A172 (cell line): ENCODE measurements at places on chromosomes 12 and 14.
A peak's percentile ranks its signal among the peaks of the same experiment; 100 is the strongest.

GRCh38 chr14:54737132-54737711 is 165.4 kb downstream of the GCH1 start:
- peak; percentile 27 for DNase-seq

- no peak for DNase-seq
Measured at GRCh38 chr12:9256758-9257405, 48.7 kb upstream of the PZP start.

GRCh38 chr12:46787496-46788055 is 38.2 kb downstream of the SLC38A4 start:
- no peak for DNase-seq

DNA sequence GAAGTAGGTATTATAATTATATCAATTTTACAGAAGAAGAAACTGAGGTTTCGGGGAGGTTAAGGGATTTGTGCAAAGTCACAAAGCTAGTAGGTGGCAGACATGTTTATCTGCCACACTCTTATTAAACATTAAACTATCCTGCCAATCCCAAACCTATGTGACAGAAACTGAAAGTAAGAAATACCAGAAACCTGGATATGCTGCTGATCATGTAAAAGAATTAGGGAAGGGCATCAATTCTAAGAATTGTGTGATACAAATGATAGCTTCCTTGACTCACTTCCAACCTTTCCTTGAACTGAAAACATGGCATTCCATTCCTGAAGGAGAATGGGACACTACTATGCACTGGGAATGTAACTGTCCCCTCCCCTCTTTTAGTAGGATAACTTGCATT is 16.9 kb downstream of the TAOK3 start:
- DNase-seq = no peak

GRCh38 chr12:129911428-129912049 is 7.7 kb upstream of the TMEM132D start:
- peak; percentile 0 for DNase-seq
